ENCODE measurements at places on chromosomes 4 and X.

- DNase-seq = no peak
Observed at GRCh38 chrX:115898382-115899001, 272.1 kb upstream of the AGTR2 start.

DNA sequence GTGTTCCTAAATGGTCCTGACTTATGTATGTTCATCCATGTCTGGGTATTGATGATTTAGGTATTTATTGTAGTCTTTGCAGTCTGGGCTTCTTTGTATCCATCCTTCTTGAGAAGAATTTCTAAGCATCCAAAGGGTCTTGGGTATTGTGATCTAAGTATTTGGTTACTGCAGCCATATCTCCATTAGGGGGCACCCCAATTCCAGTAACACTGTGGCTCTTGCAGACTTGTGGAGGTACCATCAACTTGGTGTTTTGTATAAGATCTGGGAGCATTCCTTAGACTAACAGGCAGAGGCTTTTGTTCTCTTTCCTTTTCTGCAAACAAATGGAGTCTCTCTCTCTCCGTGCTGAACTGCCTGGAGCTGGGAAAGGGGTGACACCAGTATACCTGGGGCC is 113.7 kb upstream of the NEXMIF start:
- DNase-seq = no peak

DNA sequence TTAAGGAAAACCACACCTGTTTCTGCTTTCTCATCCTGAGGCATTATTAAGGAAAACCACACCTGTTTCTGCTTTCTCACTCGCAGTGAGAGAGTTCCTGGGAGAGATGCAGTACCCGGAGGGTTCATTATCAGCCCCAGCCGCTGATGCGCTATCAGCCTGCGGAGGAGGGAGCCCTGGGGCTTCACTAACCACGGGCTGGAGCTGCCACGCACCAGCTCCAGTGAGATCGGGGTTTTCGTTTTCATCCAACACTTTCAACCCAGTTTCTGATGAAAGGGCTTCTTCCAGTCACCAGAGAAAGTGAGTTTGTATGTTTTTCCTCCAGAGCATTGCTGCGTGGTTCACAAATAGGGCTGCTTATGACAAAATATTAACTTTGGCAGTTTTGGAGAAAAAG is 93.2 kb upstream of the PRKX start:
- no peak for DNase-seq

- DNase-seq = no peak
Observed at GRCh38 chr4:144316869-144317268, 176.4 kb upstream of the GYPA start.

DNA sequence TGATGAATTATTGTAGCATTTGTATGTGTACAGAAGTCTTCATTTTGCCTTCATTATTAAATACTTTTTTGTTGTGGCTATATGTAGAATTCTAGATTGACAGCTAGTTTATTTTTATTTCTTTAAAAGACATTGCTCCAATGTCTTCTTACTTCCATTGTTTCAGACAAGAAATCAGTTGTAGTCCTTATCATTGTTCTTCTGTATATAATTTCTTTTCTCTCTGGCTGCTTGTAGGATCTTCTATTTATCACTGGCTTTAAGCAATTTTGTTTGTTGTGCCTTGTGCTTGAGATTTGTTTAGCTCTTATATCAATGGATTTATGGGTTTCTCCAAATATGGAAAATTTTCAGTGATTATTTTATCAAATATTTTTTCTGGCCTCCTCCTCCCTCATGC is 13.5 kb upstream of the GATB start:
- DNase-seq = no peak

DNA sequence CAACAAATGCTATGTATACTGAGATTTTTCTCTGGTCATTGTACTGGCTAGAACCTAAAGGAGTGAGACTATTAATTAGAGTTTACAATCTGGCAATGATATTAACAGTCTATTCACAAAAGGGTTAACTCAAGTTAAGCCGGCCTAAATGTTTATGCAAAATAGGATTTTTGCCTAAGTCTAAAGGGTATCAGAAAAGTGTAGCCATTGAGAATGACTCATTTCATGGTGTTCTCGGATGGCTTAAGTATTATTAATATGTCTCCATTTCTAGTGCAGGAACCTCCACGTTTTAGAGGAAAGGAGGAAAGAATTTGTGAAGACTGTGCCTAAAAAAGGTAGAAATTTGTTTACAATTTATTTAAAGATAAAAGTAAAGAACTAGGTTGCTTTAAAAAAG is 29.8 kb downstream of the DYNLT3 start:
- no peak for DNase-seq

Data from stimulated activated CD8-positive, alpha-beta memory T cell treated with anti-CD3 and anti-CD28 coated beads, Interleukin-4, amount 100 ng/mL, for 48 hours (primary cell).